ENCODE measurements at places on chromosomes 7 and 10.

GRCh38 chr10:109183366-109183765 is 739.9 kb downstream of the XPNPEP1 start:
- no peak for DNase-seq

DNA sequence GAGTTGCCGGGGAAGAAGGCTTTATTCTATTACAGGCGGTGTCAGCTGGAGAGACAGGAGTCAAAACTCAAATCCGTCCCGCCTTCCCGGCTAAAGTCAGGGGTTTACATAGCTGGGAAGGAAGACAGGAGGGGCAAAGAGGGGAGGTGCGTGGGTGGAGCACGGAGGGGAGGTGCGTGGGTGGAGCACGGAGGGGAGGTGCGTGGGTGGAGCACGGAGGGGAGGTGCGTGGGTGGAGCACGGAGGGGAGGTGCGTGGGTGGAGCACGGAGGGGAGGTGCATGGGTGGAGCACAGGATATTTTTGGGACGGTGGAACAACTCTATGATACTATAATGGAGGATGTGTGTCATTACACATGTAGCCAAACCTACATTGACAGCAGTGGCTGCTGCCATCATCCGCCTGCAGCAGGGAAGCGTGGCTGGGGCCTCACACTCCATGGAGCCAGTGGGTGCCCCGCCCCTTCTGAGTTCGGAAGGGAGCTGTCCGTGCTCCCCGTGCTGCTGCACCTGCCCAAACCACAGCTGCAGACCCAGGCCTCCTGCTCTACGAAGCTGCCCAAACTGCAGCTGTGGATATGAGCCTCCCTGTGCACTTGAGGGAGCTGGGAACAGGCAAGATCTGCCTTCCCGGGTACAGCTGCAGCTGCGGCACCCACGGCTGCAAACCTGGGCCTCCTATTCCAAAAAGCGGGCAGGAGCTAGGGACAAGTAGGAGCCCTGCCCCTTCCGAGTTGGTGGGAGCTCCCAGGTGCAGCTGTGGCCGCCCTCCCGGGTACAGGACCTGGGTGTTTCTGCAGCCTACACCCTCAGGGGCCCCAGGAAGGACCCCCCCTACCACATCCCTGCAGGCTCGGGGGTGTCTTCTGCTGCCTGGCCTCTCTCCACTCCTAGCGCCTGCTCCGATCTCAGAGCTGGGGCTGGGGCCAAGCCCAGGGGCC is 119.4 kb downstream of the DYNC2I1 start:
- peak; percentile 22 for DNase-seq

DNA sequence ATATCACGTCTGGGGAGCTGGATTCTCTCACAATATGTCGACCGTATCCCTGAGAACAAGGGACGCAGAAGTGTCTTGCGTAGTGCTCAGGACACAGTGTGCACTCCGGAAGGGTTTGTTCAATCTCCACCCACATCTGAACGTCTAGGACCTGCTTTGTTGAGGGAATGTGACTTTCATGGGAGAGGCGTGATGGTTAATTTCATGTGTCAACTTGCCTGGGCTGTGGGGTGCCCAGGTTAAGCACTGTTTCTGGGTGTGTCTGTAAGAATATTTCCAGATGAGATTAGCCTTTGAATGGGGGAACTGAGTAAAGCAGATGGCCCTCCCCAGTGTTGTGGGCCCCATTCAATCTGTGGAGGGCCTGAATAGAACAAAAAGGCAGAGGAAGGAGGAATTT is 80.4 kb upstream of the SFMBT2 start:
- DNase-seq: no peak

- DNase-seq: no peak
Measured at GRCh38 chr7:1239803-1240516, 7.3 kb downstream of the UNCX start.

GRCh38 chr7:17725821-17726220 is 214.5 kb downstream of the SNX13 start:
- peak; percentile 14 for DNase-seq

- DNase-seq: no peak
Measured at GRCh38 chr10:70198696-70199466, 28.6 kb upstream of the SAR1A start.

- peak; percentile 31 for DNase-seq
Measured at GRCh38 chr10:98224996-98225395, 43.0 kb downstream of the LOXL4 start.

DNA sequence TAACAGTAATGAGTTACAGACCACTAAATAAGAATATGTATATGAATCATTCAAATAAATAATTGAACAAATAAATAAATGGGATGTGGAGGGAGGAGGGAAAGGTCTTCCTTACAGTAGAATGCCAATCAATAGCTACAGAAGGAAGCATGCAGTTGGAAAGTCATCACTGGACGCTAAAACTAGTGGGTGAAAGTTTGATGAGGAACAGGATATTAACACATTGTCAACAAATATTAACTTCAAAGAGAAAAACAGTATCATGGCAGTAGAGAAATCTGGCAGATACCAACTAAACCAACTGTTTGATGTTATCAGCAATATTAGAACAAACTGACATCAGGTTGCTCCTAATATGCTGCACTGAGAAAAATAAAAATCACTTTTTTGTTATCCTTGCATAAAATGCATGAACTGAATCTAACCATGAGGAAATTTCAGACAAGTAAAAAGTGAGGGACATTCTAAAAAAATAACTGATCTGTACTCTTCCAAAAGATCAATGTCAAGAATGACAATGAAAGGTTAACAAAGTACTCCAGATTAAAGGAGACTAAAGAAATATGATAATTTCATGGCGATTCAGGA is 94.1 kb downstream of the ZFAND4 start:
- no peak for DNase-seq

GRCh38 chr7:116610210-116610609 is 61.8 kb upstream of the MET start:
- DNase-seq: peak; percentile 84

DNA sequence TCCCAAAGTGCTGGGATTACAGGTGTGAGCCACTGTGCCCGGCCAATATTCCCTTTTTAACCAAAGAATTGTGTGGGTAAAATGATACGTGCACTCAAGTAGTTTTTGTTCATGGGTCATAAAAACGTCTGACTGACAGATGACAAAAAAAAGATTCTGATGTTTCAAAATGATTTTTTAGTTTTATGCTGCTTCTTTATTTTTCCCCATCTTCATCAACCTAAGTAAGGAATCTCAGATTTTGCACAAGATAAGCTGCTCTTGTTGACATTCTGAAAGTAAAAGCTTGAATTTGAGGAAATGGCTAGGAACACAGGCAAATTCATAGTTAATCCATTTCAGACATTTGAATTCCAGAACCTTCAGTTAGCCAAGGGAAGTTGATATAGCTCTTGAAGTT is 526.1 kb upstream of the NRP1 start:
- DNase-seq: no peak

GRCh38 chr7:43482679-43483252 is 100.1 kb upstream of the STK17A start:
- DNase-seq: no peak

DNA sequence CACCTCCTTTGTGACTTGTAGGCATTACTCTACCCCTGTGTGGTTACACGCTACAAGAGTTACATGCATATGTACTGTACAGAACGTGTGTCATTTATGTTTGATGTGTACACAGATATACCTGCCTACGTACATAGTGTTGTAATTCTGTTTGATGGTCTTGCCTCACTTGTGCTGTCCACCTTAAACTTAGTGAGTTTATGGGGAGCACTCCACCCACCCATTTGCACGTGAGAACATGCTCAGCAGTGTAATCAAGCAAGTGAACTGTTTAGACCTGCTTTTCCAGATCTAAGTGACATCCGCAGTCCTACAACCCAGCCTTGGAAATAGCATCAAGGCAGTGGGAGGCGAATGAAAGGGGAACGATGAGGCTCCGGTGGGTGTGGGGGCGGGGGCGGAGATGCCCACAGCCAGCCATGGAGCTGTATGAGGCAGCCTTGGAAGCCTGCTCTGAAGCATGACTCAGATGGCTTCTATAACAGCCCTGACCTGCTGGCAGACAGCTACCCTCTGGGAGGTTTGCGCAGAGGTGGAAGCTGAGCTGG is 52.1 kb downstream of the SUFU start:
- no peak for DNase-seq

DNA sequence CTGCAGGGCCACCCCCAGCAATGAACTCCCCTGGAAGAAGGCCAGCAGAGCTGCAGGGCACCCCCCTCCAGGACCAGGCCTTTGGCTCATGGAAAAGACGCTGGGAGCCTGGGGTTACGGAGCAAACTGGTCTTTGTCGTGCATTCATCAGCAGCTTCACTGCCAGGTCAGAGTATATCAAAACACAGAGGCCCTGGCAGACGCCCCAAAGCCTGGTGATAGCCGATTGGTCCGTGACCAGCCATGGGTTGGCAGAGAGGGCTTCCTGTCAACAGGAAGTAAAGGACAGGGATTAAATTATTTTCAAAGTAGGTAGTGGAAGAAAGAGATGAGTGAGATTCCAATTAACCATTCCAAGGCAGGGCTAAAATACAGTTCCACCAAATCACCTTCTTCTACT is 9.0 kb downstream of the PRKAG2 start:
- DNase-seq: no peak

DNA sequence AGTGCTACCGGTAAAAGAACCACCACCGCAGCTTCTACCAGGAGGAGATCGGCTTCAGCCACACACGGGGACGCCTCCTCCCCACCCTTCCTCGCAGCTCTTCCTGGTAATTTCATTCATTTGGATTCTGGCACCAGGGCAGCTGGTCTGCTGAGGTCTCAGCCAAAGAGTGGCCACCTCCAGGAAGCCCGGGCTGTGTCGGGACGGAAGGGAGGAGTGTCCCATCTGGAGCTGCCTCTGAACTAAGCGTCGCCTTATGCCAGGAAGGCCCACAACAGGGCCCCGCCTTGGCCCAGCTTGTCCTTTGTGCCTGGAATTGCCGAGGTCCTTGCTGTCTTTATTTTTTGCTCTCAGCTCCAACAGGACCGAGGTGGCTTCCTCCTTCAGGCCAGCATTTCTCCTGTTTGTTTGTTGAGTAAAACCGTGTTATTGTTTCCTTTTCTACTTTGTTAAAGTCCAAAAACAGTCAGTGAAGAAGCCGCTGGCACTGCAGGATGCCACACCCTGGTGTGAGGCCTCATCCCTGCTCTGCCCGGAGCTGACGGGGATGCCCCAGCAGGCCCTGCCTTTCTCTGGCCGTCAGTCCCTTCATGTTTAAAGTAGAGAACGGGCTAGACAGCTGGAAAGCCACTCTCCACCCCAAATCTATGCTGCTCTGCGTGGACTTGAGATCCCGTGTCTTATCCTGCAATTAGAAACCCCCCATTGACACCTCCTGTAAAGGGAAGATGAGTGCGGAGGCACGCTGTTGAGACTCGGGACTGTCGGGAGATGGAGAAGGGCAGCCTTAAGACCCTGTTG is 24.5 kb upstream of the TTYH3 start:
- no peak for DNase-seq

GRCh38 chr7:28017372-28017771 is 163.2 kb downstream of the JAZF1 start:
- DNase-seq: no peak

- peak; percentile 79 for DNase-seq
Measured at GRCh38 chr7:105346593-105347322, 42.0 kb downstream of the SRPK2 start.

DNA sequence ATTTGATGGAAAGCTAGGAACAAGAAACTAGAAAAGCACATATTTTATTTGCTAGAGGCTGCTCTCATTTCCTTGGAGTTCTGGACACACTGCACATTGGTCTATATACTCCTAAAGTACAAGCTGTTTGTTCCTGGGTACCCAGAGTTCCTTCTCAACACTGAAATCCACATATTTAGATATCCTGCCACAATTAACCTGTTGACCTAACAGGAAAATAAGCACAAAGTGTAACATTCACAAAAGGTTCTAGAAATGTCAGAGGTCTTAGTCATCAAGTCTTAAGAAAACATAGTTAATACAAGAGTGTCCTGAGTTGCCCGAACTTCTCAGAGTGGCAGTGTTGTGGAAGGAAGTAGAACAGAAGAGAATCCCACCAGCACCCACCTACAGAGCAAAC is 115.6 kb downstream of the ELMO1 start:
- no peak for DNase-seq

GRCh38 chr7:75937958-75938786 is 23.2 kb downstream of the POR start:
- DNase-seq: peak; percentile 40

DNA sequence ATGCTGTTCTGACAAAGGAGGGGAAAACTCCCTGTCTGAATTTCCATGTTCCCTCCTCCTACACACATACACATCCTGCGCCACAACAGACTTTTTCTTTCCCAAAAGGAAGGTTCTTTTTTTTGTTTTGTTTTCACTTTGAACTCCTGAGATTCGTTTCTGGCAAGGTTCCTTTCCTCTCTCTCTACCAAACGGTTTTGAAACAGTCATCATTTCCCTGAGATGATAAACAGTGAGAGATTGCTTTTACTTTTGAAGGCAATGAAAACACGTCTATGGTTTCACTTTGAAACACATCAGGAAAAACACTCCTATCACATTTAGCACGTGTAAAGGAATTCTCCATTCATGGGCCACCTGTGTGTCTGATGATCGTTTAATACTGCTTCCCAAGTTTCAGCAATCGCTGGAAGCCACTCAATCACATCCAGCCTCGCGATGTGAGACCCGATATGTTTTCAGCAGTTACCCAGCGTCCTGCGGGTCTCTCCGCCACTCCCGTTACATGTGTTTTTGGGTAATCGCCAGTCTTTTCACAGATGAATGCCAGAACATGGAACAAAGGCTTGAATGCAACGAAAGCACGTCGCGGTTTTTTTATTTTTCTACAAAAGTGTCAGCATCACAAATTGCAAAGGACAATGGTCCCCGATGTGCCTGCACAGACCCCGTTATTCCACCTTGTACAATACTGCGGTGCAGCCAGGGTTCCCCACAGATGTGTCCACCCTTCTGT is 62.8 kb upstream of the CUX1 start:
- DNase-seq: no peak

- DNase-seq: peak; percentile 51
Measured at GRCh38 chr7:5237286-5237685, 45.5 kb upstream of the SLC29A4 start.

DNA sequence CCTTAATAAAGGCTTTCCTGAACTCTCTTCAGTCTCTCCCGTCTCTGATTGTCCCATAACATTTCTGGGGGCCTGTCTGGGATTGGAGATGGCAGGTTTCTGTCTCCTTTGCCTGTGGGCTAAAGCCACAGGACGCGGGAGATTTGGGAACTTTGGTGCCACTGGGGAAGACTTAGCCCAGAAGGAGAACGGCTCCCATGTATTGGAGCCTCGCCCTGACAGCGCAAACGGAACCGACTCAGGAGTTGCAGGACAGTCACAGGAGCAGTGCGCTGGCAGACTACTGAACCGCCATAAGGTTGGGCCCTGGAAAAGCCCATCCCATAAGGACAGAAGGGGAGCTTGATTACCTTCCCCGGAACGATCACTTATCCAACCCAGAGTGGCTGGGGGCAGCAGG is 7.1 kb upstream of the ZNF33B start:
- no peak for DNase-seq

GRCh38 chr7:3386423-3387190 is 85.6 kb downstream of the SDK1 start:
- no peak for DNase-seq

GRCh38 chr10:23610626-23611307 is 171.9 kb downstream of the OTUD1 start:
- no peak for DNase-seq

DNA sequence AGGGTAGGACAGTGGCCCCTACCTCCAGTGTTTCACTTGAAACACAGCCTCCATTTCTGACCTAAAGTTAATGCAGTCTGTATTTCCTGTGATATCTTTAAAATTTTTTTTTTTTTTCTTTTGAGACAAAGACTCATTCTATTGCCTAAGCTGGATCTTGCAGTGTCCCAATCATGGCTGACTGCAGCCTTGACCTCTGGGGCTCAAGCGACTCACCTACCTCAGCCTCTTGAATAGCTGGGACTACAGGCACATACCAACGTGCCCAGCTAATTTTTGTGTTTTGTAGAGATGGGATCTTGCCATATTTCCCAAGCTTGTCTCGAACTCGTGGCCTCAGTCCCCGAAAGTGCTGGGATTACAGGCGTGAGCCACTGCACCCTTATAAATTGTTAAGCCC is 16.7 kb upstream of the MGAM2 start:
- no peak for DNase-seq
